ENCODE measurements at places on chromosomes 11 and 22. TPM values are rescaled to one million over a fixed set of nuclear protein-coding genes. Genes with fewer than 3 reads are reported as not detected.

DNA sequence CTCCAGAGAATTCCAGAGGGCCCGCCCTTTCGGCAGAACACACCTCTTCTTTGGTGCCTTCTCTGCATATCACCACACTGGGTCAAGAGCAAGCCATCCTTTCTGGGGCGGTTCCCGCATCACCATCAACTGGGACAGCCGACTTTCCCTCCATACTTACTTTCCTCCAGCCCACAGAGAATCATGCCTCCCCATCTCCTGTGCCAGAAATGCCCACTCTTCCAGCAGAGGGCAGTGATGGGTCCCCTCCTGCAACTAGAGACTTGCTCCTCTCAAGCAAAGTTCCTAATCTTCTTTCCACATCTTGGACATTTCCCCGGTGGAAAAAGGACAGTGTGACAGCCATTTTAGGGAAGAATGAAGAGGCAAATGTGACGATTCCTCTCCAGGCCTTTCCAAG is 157.7 kb downstream of the C11orf91 start:
- H3K4me3 ChIP-seq, result no peak overlapping the region
- no peaks in the 10 kb centered on the region for H3K36me3 ChIP-seq
- no peak overlapping the region for H3K27ac ChIP-seq
- no peak for DNase-seq
- no peaks in the 10 kb centered on the region for H3K27me3 ChIP-seq
- peaks cover 4% of the 10 kb centered on the region for H3K4me1 ChIP-seq

GRCh38 chr11:108474664-108475463 is 7.5 kb upstream of the C11orf65 start:
- no peaks in the 10 kb centered on the region for H3K27me3 ChIP-seq
- no peaks in the 10 kb centered on the region for H3K4me1 ChIP-seq
- no peak overlapping the region for H3K4me3 ChIP-seq
- H3K36me3 ChIP-seq, result peaks cover 3% of the 10 kb centered on the region
- no peak overlapping the region for H3K27ac ChIP-seq

DNA sequence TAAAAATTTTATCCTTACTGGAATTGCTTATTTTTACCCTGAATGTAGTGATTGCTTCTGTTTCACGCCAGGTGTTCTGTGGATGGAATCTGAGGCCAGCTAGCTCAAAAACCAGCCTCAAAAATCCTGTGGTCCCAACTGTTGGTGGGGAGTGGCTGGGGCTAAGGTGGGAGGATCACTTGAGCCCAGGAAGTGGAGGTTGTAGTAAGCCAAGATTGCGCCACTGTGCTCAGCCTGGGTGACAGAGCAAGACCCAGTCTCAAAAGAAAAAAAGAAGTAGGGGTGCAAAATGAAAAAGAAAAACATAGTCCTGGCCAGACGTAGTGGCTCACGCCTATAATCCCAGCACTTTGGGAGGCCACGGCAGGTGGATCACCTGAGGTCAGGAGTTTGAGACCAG is 27.0 kb upstream of the SLC5A1 start:
- no peaks in the 10 kb centered on the region for H3K36me3 ChIP-seq
- H3K4me3 ChIP-seq, result no peak overlapping the region
- no peaks in the 10 kb centered on the region for H3K4me1 ChIP-seq
- H3K27ac ChIP-seq, result no peak overlapping the region
- no peaks in the 10 kb centered on the region for H3K27me3 ChIP-seq

- DNase-seq, result peak; percentile 59
- H3K4me3 ChIP-seq, result no peak overlapping the region
- H3K27me3 ChIP-seq, result no peaks in the 10 kb centered on the region
- H3K27ac ChIP-seq, result no peak overlapping the region
These were observed 239.5 kb downstream of the ST3GAL4 start for GRCh38 chr11:126594921-126595367.

GRCh38 chr22:31970490-31971444 is 26.4 kb downstream of the YWHAH start:
- DNase-seq, result peak; percentile 96
- no peaks in the 10 kb centered on the region for H3K36me3 ChIP-seq
- peaks cover 8% of the 10 kb centered on the region for H3K4me1 ChIP-seq
- peak overlapping the region; percentile 41 for H3K4me3 ChIP-seq
- peak overlapping the region; percentile 32 for H3K27ac ChIP-seq

DNA sequence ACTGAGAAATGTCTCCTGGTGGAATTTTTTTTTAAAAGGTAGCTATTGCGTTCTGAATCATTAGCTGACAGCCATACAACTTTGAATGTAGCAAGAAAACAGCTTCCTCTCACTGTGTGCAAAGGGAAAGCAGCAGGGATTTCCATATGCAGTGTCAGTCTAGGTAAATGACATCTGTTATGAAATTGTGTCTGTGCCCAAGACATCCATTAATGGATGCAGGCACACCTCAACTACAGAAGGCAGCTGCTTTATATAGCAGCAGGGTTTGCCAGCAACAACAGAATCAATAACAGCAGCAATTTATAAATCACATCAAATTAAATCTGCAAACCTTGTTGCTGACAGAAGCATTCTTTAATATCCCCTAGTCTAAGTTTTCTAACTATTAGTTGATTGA is 745.3 kb upstream of the RAG2 start:
- H3K4me1 ChIP-seq, result no peaks in the 10 kb centered on the region
- H3K27me3 ChIP-seq, result no peaks in the 10 kb centered on the region
- no peak for DNase-seq
- H3K27ac ChIP-seq, result no peak overlapping the region

DNA sequence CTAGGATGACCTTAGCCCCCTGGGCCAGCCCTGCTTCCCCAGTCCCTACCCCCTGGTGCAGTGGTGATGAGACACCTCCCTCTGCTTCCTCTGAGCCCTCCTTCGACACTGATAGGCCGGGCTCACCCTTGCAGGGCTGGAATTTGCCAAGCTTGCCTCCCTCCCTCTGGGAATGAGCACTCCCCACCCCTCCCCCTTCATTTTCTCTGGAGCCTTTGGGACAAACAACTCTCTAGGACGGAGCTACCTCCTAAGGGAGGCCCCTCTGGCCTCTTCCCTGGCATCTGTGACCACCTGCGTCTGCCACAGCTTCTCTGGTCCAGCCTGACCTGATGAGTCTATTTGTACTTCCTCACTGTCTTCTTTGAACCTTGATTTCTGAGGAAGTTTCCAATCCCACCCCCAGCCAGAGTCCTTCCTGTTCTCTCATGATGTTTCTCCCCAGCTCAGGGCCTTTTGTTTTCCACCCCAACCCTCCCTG is 53.3 kb upstream of the ADA2 start:
- no peak overlapping the region for H3K4me3 ChIP-seq
- DNase-seq, result peak; percentile 30
- no peaks in the 10 kb centered on the region for H3K36me3 ChIP-seq
- peaks cover 5% of the 10 kb centered on the region for H3K4me1 ChIP-seq
- no peaks in the 10 kb centered on the region for H3K27me3 ChIP-seq
- no peak overlapping the region for H3K27ac ChIP-seq

- no peaks in the 10 kb centered on the region for H3K36me3 ChIP-seq
- no peak overlapping the region for H3K4me3 ChIP-seq
- no peak for DNase-seq
- peaks cover 10% of the 10 kb centered on the region for H3K4me1 ChIP-seq
These were observed 412.7 kb downstream of the ETS1 start for GRCh38 chr11:128174465-128175291.

GRCh38 chr11:32615422-32615821 is 31.8 kb downstream of the EIF3M start:
- H3K27me3 ChIP-seq, result peaks cover 4% of the 10 kb centered on the region
- no peak for DNase-seq
- H3K36me3 ChIP-seq, result no peaks in the 10 kb centered on the region
- H3K27ac ChIP-seq, result no peak overlapping the region

GRCh38 chr11:130403271-130403804 is 25.1 kb downstream of the ADAMTS8 start:
- H3K27ac ChIP-seq, result no peak overlapping the region
- no peaks in the 10 kb centered on the region for H3K36me3 ChIP-seq
- no peak overlapping the region for H3K4me3 ChIP-seq
- peaks cover 40% of the 10 kb centered on the region for H3K27me3 ChIP-seq

The NCF4 gene
- total RNA-seq, result 89.0 TPM

The KCNK7 gene
- 0.94 TPM for total RNA-seq

The TIGD3 gene
- total RNA-seq, result 0.70 TPM

The ZFTA gene
- total RNA-seq, result 7.7 TPM
